ENCODE measurements at places on chromosomes 6 and 20. TPM values are rescaled to one million over a fixed set of nuclear protein-coding genes. Genes with fewer than 3 reads are reported as not detected.
A peak's percentile ranks its signal among the peaks of the same experiment; 100 is the strongest.

TUBB gene
- total RNA-seq: 403 TPM

- DNase-seq: no peak
Measured at GRCh38 chr6:130935978-130936377, 108.8 kb downstream of the SMLR1 start.

OOEP gene
- 0.98 TPM for total RNA-seq

- no peak for DNase-seq
Measured at GRCh38 chr6:145110109-145110508, 625.2 kb downstream of the EPM2A start.

TAGAP gene
- 7.9 TPM for total RNA-seq

DNA sequence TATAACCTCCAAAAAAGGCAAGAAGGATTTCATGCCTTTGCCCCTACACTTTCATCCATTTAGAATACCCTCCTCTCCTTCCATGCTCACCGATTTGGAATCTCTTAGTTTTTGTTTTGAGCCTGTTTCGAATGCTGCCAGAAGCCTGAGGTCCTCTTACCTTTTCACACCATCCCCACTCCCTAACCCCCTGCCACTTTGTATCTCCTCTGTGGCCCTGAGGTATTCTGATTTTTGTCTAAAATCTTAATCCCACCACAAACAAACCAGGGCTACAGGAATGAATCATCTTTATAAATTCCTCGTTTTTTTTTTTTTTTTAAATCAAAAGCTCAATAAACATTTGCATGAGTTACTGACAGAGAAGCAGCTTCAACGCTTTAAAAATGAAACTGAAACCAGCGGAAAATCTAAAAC is 1.6 kb upstream of the RPS12 start:
- DNase-seq: no peak

PKIG gene
- 45.7 TPM for total RNA-seq

DNA sequence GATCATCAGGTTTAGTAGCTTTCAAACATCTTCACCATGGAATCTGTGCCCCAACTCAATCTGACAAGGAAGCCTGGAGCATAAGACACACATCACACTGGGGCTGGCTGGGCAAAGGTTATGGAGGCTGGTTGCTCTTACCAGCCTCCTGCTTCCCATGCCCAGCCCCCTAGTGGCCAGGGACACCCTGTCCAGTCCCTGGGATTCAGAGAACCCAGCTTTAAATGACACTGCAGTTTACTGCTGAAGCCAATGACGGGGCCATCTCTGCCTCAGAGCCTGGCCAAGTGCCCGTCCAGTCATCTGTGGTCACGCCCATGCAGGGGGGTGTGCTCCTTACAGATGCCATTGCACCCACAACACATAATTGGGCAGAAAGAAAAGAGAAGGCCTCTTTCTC is 272.9 kb downstream of the SMOC2 start:
- no peak for DNase-seq

- DNase-seq: no peak
Measured at GRCh38 chr6:88301888-88302768, 136.0 kb upstream of the CNR1 start.

DNA sequence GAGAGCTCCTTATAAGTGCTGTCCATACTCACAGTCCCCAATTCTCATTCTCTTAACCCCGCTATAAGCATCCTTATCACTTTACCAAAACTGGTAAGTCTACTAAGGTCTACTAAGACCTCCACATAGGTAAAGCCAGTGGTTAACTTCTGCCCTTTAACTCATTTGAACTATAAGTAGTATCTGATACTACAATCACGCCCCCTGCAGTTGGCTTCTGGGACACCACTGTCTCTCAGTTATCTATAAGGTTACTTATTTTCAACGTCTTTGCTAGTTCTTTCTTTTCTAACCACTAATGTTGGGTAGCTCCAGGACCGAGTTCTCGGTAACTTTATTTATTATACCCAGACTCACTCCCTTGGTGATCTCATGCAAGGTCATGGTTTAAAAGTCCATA is 142.6 kb downstream of the ARHGAP18 start:
- DNase-seq: no peak

GRCh38 chr20:34680586-34681175 is 3.8 kb upstream of the PIGU start:
- DNase-seq: no peak

DNA sequence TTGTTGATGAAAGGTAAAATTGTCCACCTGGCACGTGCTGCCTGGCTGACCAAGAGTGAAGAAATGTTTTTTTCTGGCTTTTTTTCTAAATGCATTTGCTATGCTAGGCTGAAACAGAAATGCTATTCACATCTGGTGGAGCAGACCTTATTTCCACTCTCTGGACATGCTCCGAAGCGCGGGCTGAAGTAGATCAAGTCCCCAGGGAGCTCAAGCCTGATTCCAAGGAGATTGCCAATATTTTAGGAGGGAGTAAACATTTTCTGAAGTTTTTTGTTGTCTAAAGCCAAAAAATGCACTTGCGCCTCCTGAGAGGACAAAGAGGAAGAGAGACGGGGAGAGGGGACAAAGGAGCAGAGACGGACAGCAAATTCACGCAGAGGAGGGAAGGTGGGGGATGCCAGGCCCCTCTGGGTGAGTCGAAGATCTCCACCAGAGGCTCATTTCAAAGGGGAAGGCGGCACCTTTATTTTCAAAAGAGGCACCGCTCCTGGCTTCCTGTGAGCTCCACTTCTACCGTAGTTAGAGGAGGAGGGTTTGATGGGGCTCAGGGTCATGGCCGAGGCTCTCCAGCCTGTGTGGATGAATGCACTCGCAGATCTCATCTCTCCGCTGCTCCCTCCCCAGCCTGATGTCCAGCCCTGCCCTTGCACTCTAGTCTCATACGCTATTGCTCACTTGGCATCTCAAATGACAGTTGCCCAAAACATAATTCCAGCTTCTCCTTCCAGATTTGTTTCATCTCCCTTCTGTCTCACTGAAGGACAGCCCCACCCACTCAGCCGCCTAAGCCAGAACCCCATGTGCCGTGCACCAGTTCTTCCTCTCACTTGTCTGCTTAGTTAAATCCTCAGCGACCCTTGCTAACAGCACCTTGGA is 23.1 kb upstream of the SMOC2 start:
- peak; percentile 42 for DNase-seq

ESR1 gene
- total RNA-seq: 3.7 TPM

DNA sequence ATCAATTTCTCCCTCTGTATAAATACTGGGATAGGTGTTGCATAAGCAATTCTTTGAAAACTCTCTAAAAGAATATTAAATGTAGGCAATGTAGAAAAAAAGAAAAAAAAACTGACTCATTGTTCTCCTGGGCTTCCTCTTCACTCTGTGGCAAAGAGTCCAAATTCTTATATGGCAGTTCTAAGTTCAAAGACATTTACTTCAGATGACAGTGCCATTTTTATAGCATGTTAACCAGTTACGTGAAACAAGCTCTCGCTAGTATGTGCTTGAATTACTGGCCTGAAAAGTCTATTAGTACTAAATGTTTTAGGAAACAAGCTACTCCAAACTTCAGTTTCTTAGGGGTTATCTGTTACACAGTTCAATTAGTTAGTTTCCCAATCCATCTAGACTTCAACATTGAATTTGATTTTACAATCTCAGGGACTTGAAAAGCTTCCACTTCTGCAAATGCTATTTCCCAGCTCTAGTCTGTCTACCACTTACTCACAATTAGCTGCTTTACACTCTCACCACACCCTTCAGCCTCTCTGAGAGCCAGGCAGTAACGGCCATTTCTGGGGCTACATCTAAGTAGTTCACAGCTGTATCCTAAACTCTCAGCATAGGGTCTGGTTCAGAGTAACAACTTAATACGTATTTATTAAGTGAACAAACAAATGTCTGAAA is 100.4 kb downstream of the OGFRL1 start:
- no peak for DNase-seq

GRCh38 chr6:31087494-31088089 is 24.8 kb downstream of the C6orf15 start:
- peak; percentile 90 for DNase-seq

KIAA1755 gene
- 2.0 TPM for total RNA-seq

- DNase-seq: no peak
Measured at GRCh38 chr20:62177307-62177706, 5.5 kb upstream of the MTG2 start.

DNA sequence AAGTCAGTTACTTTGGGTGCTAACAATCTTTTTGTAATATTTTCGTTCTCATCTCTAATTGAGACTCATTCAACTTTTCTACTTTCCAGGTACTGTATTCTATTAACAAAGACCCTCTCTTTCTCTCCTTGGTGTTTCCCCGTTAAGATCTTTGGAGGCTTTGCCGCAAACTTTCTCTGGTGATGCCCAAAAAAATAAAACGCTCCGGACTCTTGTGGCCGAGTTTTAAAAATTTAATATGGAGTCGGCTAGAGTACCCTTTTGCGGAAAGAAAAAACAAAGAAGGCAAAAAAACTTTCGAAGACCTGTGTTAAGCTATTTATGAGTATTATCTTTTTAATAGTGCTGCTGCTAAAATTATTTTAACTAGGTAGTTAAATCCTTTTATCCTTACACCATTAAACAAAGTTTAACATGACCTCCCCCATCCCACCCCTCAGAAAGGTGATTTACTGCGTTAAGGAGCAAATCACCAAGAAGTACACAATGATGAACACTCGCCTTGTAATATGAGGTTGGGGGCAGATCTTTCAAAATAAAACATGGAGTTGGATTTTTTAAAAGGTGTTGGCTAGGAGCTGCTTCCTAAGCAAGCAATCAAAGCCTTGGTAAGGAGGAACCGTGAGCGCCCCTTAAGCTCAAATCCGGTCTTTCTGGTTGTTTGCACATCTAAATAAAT is 10.0 kb downstream of the SIM1 start:
- no peak for DNase-seq

- DNase-seq: no peak
Measured at GRCh38 chr6:18632670-18633410, 245.7 kb downstream of the RNF144B start.

TMEM30A gene
- 124 TPM for total RNA-seq
